ENCODE measurements at places on chromosomes 2 and 18. TPM values are rescaled to one million over a fixed set of nuclear protein-coding genes. Genes with fewer than 3 reads are reported as not detected.

Gene IKZF2
- total RNA-seq, result 5.8 TPM

Gene HOXD4
- not detected for total RNA-seq

Gene CCDC148
- 1.3 TPM for total RNA-seq

Gene UBE2F
- total RNA-seq, result 59.8 TPM

Gene DNAJC5G
- 1.4 TPM for total RNA-seq

Gene CD8B2
- not detected for total RNA-seq

GRCh38 chr2:196278491-196278911 lies 107.1 kb upstream of the STK17B start:
- no peaks in the 10 kb centered on the region for H3K4me1 ChIP-seq
- H3K27me3 ChIP-seq, result no peaks in the 10 kb centered on the region
- no peak for DNase-seq

DNA sequence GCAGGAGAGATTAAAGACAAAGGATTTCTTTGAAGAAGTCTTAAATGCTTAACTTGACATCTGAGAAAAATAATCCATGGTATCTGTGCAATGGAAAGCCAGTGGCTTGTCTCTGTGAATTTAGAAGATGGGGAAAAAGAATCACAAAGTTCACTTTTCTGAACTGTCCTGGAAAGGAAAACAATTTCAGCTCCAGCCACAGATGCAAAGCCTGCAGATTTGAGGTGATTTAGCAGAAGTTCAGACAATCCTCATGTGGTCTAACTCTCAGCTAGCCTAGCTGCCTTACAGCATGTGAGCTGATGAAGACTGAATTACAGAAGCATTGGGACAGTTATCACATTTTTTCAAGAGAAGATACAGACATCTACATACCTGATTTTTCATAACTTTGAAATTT lies 126.7 kb upstream of the ITGB6 start:
- no peaks in the 10 kb centered on the region for H3K27me3 ChIP-seq
- H3K4me3 ChIP-seq, result no peak overlapping the region
- no peak overlapping the region for H3K27ac ChIP-seq

GRCh38 chr2:199405241-199405640 lies 52.5 kb downstream of the SATB2 start:
- no peaks in the 10 kb centered on the region for H3K36me3 ChIP-seq
- no peak overlapping the region for H3K4me3 ChIP-seq
- no peak overlapping the region for H3K27ac ChIP-seq
- DNase-seq, result no peak

- H3K27ac ChIP-seq, result no peak overlapping the region
- H3K27me3 ChIP-seq, result no peaks in the 10 kb centered on the region
- no peaks in the 10 kb centered on the region for H3K36me3 ChIP-seq
- H3K4me1 ChIP-seq, result no peaks in the 10 kb centered on the region
- no peak overlapping the region for H3K4me3 ChIP-seq
- DNase-seq, result no peak
Observed at GRCh38 chr2:68124321-68124720, 33.4 kb upstream of the PNO1 start.

GRCh38 chr2:73043929-73044832 lies 27.3 kb downstream of the SFXN5 start:
- no peaks in the 10 kb centered on the region for H3K36me3 ChIP-seq
- H3K4me3 ChIP-seq, result no peak overlapping the region
- no peaks in the 10 kb centered on the region for H3K27me3 ChIP-seq
- no peak overlapping the region for H3K27ac ChIP-seq

DNA sequence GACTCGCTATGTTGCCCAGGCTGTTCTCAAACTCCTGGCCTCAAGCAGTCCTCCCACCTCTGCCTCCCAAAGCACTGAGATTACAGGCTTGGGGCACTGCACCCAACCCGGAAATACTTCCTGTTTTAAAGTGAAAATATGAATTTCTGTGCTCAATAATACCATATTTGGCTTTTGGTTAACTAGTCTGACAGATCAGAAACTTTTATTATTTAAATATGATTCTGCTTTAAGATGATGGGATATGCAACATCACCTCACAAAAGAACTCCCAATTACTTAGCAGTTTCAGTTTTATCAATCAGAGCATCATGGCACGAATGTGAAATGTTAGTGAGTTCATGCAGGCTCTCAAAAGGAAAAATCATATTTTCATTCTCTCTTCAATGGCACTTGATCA lies 120.6 kb downstream of the PTRHD1 start:
- H3K4me3 ChIP-seq, result no peak overlapping the region
- H3K27me3 ChIP-seq, result no peaks in the 10 kb centered on the region
- no peaks in the 10 kb centered on the region for H3K4me1 ChIP-seq
- no peaks in the 10 kb centered on the region for H3K36me3 ChIP-seq
- no peak overlapping the region for H3K27ac ChIP-seq

DNA sequence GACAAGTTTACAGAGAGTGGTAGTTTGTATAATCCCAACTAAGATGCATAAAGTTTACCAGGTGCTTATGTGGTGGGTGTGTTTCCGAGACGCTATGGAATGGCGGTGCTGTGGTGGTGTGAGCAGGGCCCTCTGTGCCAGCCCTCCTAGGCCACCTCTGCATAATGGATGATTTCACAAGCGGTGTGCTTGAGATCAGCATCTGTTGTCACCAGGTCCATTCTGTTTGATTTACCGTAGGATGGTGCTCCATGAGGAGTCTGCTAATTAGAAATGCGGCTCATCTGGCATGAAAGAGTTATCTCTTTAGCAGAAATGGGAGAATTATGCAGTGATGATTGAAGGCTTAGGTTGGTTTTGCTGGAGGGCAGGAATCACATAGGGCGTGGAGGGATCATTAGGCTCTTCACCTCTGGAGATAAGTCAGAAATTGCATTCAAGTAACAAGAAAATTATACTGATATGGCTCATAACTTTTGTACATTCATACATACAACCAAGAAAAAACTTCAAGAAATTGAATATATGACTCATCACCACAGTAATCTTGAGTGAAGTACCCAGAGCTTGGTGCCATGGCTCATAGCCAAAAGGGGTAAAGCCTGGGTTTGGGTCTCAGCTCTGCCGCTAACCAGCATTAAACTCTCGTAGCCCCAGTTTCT lies 41.4 kb downstream of the CRIM1 start:
- no peaks in the 10 kb centered on the region for H3K36me3 ChIP-seq
- no peak for DNase-seq
- H3K4me3 ChIP-seq, result no peak overlapping the region
- H3K4me1 ChIP-seq, result peaks cover 16% of the 10 kb centered on the region

DNA sequence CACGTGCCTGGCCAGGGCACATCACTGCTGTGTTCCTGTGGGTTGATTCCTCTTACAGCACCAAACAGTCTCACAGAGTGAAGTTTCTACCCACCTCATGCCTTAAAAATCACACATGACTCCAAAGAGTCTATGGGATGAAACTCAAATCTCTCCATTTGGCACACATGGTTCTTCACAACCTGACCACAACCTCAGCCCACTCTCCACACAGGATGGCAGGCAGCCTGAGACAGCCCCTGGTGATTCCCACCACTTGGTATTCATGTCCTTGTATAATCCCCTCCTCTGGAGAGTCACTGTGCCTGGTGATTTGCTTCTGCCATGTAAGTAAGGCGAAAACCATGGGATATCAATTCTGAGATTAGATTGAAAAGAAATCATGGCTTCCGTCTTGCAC lies 46.2 kb downstream of the LBH start:
- H3K4me1 ChIP-seq, result no peaks in the 10 kb centered on the region
- DNase-seq, result no peak
- no peak overlapping the region for H3K27ac ChIP-seq

GRCh38 chr2:23632386-23632785 lies 247.4 kb downstream of the KLHL29 start:
- no peaks in the 10 kb centered on the region for H3K4me1 ChIP-seq
- no peaks in the 10 kb centered on the region for H3K36me3 ChIP-seq
- no peak overlapping the region for H3K27ac ChIP-seq
- no peak overlapping the region for H3K4me3 ChIP-seq

DNA sequence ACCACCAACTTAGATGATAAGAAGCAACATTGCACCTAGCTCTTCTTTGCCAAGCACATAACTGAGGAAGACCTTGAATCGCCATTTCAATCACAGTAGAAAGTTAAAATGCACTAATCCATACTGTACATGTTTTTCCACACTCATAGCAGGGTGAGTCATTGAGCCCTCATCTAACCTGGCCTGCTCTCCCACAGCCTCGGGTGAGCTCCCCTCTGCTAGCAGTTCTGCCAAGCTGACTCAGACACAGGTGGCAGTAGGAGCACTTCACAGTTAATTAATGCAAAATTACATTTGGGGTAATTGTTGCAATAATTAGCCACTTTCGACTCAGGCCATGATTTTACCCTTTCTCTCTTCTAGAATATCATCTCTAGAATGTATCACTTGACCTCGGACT lies 1632.8 kb upstream of the CELF4 start:
- H3K36me3 ChIP-seq, result no peaks in the 10 kb centered on the region
- H3K4me3 ChIP-seq, result no peak overlapping the region
- H3K27me3 ChIP-seq, result no peaks in the 10 kb centered on the region
- no peak for DNase-seq

DNA sequence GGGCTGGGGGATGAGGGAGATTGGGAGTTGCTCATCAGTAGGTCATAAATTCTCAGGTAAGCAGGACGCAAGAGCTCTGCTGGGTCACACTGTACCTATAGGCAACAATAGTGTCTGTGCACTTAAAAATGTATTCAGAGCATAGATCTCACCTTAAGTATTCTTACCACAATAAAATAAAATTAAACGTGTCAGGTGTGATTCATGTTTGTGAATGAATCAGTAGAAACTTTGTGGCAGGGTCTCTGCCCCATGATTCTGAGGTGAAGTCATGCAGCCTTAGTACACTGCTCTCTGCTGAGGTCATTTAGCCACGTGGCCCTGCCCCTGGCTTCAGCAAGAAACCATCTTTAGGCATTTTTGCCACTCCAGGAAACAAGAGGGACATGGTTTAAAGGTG lies 253.8 kb downstream of the FBXO15 start:
- peaks cover 9% of the 10 kb centered on the region for H3K4me1 ChIP-seq
- H3K36me3 ChIP-seq, result no peaks in the 10 kb centered on the region
- H3K4me3 ChIP-seq, result no peak overlapping the region
- no peak for DNase-seq
- H3K27me3 ChIP-seq, result peaks cover 15% of the 10 kb centered on the region
- no peak overlapping the region for H3K27ac ChIP-seq

DNA sequence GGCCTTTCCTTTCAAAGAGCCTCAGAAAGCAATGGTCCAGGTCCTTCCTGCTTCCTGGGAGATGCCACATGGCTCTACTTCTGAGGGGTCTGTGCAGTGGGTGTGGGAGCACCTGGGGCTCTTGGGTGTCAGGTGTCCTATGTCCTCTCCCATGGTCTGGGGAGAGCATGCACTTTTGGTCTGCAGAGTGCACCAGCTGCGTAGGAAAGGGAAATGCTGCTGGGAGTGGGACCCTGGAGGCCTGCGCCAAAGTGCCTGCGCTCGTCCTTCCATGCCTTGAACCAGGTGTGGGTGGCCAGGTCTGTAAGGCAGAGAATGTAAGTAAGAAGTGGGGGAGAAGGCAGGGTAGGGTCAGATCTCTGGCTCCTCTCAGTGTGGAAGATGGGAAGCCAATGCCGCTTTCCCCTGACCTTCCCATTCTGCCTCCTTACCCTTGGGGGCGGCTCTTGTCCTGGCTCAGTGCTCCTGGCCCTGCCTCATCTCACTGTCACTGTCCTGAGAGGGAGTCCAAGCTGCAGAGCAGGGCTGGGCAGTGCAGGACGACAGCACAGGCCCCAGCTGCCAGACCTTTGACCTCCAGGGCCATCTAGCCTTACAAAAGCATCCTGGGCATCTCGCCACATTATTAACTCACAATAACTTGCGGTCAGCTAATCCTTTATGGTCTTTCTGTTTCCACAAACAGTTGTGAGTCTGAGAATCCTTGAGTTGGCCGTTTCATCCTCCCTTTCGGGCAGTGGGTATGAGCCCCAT lies 6.6 kb upstream of the PROM2 start:
- no peaks in the 10 kb centered on the region for H3K4me1 ChIP-seq
- no peaks in the 10 kb centered on the region for H3K36me3 ChIP-seq
- peak; percentile 30 for DNase-seq
- no peaks in the 10 kb centered on the region for H3K27me3 ChIP-seq

- no peak for DNase-seq
- H3K27me3 ChIP-seq, result no peaks in the 10 kb centered on the region
- H3K4me3 ChIP-seq, result no peak overlapping the region
- H3K27ac ChIP-seq, result no peak overlapping the region
Observed at GRCh38 chr2:206873423-206873822, 65.9 kb upstream of the CPO start.

DNA sequence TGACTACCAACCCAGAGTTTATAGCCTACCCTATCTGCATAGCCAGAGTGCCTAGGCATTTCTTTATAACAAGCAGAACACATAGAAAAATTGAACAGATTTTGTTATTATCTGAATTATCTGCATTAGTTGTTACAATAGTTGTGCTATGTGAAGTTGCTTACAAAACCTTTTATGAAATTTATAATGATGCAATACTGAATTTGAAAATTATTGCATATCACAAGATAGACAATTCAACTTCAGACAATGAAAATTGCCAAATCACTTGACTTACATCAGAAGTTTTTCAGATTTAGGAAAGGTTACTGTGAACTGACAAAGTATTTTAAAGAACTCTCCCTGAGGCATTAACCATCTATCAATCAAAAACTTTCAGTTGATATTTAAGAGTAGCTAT lies 437.9 kb upstream of the PIK3C3 start:
- H3K36me3 ChIP-seq, result no peaks in the 10 kb centered on the region
- no peak overlapping the region for H3K27ac ChIP-seq
- no peaks in the 10 kb centered on the region for H3K4me1 ChIP-seq
- no peak overlapping the region for H3K4me3 ChIP-seq
